DMS53 (cell line): ENCODE measurements at places on chromosomes 1 and 21.

- DNase-seq, result no peak
Measured at GRCh38 chr1:171613282-171613681, 8.8 kb upstream of the MYOCOS start.

GRCh38 chr1:17338706-17339493, 30.9 kb downstream of the PADI4 start:
- no peak for DNase-seq

DNA sequence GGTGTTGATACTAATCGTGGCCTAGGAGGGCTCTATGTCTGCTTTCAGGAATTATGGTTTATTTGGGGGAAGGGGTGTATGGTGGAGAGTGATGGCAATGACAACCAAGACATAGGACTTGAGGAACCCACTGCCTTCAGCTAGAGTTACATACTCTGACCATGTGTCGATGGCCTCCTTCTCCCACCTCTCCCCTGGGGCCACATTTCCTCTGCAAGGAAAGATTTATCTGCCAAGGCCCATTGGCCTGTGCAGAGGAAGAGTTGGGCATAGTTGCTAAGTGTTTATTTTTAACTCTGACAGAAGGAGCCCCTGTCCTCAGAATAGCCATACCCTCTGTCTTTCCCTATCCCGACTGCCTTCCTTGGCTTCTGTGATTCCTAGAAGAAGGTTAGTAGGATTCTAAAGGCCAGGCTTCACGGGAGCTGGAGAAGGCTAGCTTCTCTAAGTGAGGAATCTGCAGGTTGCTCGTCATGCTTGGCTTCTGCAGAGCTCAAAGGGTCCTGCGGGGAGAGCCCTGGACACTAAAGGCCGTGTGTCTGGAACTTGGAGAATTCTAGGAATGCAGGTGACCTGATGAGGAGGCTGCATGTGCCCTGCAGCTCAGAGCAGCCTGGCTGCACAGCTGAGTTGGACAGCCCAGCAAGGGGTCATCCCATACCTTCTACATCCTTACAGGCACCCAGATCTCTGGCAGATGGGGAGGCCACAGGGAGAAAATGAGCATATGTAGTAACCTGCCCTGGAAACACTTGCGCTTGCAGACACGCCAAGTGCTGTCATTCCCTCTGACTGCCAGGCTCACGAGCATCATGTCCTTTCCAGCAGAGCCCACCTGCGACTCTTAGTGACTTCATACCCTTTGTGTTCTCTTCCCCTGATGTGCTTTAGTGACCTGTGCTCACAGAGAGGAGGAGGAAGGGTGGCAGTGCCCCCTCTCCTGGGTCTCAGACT, 9.7 kb downstream of the MAPKAPK2 start:
- no peak for DNase-seq

DNA sequence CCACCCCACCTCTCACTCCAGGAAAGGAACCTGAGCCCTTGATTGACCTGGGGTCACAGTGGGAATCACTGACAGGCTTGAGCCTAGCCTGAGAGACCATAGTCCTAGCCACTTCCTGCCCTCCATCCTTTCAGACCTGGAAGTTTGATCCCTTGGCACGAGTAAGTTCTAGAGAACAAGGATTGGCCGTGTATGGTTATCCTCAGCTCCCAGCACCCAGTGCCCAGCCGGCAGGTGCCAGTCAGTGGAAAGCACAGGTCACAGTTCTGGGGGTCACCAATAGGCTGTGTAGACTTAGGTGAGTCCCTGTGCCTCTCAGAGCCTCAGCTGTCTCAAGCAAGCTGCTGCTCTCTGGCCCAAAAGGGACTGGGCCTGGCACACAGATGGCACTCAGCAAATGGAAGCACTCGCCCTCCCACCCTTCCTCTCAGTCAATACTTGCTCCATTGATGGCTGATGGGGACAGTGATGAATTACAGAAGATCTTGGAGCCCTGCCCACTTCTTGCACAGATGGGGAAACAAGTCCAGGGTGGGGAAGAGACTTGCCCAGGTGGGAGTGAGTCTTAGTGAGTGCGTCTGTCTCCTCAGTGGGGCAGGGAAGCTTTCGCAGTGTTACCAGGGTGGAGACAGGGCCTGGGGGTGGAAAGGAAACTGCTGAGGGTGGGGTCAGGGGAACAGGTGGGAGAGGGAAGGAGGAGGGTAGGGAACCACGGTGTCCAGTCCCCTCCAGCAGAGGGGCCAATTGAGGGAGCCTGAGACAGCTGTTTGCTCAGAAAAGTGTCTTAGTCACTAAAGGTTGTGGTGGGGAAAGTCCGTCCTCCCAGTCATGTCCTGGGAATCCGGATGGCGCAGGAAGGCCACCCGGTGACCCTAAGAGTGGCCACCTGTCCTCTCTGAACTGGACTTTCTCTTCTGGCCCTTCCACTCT, 2.6 kb upstream of the KCNQ4 start:
- no peak for DNase-seq

GRCh38 chr1:221972276-221973235, 230.7 kb upstream of the DUSP10 start:
- DNase-seq, result no peak

DNA sequence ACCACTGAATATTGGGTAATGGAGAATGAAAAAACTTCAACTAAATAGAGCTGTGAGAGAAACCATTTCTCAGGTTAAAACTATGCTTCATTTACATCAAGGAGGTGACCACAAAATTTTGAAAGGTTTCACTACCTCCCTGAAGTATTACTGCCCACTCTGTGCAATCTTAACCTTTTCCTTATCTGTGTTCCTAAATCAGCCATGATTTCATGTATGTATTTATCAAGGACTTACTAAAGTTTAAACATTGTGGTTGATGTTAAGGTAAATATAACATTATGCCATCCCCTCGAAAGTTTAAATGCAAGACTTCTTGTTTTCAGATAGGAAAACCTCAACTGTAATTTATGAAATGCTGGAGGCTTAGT, 84.4 kb downstream of the CLEC20A start:
- DNase-seq, result no peak

GRCh38 chr1:245877976-245878375, 629.1 kb downstream of the SMYD3 start:
- DNase-seq, result no peak

DNA sequence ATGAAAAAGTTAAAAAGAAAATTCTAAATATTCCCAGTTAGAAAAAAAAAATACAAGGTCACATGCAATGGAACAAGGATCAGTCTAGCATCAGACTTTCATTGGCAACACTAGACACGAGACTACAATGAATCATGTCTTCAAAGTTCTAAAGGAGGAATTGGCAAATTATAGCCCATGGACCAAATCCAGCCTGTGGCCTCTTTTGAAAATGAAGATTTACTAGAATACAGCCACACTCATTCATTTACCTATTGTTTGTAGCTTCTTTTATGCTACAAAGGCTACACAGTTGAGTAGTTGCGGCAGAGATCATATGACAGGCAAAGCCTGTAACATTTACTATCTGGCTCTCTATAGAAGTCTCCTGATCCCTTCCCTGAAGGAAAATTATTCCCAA, 71.4 kb downstream of the MRPL39 start:
- DNase-seq, result no peak

DNA sequence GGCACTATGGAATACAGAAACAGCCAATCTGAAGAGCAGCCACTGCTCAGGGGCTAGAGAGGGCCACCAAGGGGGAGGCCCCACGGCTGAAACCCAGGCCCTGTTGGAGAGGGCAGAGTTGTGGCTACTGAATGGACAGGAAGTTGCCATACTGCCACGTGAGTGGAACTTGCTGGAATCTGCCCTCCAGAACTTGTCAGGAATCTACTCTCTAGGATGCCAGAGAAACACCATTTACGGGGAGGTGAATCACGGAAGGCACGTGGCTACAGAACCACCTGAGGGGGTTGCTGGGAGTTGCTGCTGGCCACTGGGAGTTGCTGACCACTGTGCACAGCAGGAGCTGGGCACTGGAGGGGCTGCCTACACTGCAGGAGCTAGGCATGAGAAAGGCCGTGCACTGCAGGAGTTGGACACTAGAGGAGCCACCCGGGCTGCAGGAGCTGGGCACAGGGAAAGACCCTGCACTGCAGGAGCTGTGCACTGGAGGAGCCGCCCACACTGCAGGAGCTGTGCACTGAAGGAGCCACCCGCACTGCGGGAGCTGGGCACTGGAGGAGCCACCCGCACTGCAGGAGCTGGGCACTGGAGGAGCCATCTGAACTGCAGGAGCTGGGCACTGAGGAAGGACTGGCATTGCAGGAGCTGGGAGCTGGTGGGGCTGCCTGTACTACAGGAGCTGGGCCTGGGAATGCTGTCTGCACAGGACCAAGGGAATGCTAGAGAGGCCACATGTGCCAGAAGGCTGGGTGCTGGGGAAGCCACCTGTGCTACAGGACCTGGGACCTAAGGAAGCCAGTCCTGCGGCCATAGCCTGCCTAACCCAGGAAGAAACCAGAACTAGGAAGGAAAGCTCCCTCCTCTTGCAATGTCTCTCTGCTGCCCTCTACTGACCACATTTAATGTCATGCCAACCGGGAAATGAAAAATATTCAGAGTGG, 343.4 kb downstream of the MATN1 start:
- peak; percentile 82 for DNase-seq

DNA sequence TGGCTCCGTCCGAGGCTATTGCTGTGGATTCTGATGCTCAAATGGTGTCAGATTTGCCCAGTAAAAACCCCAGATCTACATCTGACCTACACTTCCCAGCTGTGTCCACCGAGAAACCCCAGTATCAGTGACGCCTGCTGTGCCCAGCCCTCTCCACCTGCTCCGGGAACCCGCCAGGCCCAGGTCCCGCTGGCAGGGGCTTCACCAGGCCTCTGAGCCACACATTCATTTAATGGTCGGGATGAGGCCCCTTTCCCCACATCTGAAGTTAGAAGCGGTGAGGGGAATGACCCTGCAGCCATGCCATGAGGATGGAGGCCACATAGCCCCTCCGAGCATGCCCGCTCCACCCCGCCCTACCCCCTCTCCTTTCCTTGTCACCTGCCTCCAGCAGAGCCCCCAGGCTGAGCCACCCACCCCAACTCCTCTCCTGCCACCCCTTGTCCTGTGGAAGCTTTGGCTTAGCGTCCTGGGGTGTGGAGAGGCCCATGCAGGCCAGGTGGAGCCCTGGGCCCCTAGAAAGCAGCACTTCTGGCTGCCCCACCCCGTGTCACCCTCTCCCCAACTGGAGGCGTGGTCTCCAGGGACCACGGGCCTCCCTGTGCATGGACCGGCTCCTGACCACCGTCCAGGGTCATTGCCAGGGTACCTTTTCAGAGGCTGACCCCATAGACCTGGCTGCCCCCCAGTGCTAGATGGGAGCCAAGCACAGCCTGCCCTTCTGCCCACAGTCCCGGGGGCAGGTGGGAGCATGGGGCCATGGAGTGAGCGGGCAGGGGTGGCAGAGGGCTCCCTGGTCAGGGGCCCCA, 8.0 kb downstream of the TNFRSF14 start:
- no peak for DNase-seq

- no peak for DNase-seq
Measured at GRCh38 chr1:172656576-172656975, 2.3 kb upstream of the FASLG start.

DNA sequence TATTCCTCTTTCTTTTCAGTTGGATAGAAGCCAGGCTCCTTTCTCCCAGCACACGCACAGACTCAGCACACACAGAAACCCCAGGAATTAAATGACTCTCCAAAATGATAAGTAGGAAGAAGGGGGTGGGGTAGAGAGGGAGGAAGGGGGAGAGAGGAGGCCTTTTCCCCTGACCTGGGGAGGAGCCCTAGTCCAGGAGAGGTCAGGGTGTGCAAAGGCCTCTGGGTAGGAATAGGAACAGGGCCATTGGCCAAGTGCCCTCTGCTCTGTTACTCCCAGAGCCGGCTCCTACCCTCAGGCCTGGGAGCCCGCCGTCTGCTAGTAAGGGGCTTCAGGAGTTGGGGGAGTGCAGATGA, 35.6 kb upstream of the PUM1 start:
- DNase-seq, result no peak

- peak; percentile 91 for DNase-seq
Measured at GRCh38 chr1:150364231-150365003, 470 bp downstream of the RPRD2 start.

GRCh38 chr1:41578712-41579335, 94.3 kb upstream of the EDN2 start:
- DNase-seq, result peak; percentile 47

DNA sequence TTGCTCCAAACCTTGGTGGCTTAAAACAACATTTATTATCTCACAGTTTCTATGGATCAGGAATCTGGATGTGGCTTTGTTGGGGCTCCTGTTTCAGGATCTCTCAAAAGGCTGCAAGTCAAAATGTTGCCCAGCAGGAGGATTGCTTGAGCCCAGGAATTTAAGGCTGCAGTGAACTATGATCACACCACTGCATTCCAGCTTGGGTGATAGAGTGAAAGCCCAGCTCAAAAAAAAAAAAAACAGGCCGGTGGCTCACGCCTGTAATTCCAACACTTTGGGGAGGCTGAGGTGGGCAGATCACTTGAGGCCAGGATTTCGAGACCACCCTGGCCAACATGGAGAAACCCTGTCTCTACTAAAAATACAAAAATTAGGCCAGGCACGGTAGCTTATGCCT, 30.0 kb downstream of the BCAS2 start:
- no peak for DNase-seq

GRCh38 chr1:54835970-54836369, 34.8 kb upstream of the TTC22 start:
- no peak for DNase-seq

DNA sequence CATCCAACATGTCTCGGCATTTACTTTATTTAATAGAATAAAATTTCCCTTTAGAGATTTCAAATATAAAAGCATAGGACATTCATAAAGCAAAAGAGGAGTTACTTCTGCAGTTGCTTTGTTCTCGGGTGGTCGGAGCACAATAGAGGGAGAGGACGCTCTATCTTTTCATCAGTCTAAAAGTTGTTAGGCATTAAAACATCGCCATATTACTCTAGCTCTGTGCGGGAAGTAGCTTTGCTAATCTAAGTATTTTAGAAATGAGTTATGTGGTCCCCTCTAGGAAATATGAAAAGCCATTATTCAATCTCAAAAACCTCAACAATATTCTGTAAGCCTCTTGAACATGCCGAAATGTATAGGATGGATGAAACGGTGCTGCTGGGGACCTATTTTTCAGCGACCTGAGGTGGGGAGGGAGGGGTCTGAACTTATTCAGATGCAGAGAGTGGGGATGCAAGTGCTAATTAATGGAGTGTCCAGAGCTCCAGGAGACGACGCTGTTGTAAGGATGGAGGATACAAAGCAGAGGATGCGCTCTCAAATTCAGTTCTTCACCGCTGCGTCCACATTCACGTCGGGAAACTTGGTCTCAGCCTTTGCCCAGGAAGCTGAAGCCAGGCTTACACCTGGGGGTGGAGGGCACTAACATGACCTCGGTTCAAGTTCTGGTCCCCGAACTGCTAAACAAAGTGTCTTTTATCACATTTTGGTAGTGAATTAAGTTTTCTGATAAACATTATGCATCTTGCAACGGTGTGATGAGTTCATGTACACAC, 6.3 kb downstream of the CDKN2C start:
- no peak for DNase-seq

DNA sequence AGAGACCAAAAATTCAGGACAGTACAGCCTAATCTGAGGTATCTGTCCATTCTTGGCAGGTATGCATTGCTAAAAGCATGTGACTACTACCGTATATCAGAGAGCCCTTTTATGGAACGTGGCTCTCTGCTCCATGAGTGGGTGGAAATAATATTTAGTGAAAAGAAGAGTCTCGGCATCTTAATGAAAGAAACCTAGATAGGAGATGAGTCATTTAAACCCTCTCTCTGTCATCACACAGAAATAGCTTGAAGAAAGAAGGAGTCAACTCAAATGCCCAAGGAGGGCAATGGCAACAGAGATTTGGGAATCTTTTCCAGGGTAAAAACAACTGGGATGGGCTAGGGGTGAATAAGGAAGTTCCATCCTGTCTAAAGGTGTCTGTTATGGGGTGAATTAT, 528.2 kb downstream of the SMYD3 start:
- DNase-seq, result no peak
